ENCODE measurements at places on chromosomes 12 and 14. TPM values are rescaled to one million over a fixed set of nuclear protein-coding genes. Genes with fewer than 3 reads are reported as not detected.

NAV3 gene
- total RNA-seq = 40.1 TPM

ZFHX2 gene
- 0.93 TPM for total RNA-seq

EMC9 gene
- total RNA-seq = 16.9 TPM

IL22 gene
- total RNA-seq = not detected

DDN gene
- 0.12 TPM for total RNA-seq

KRT84 gene
- total RNA-seq = not detected

KCNH5 gene
- total RNA-seq = not detected

GRIP1 gene
- 0.39 TPM for total RNA-seq

SOAT2 gene
- not detected for total RNA-seq

PPFIBP1 gene
- total RNA-seq = 125 TPM

KRT6B gene
- not detected for total RNA-seq

HDAC7 gene
- 95.9 TPM for total RNA-seq

All from glomerular endothelial cell (primary cell).